ENCODE measurements at places on chromosomes 11 and 22. TPM values are rescaled to one million over a fixed set of nuclear protein-coding genes. Genes with fewer than 3 reads are reported as not detected.

The HNRNPUL2 gene
- total RNA-seq = 38.5 TPM

The OR52H1 gene
- not detected for total RNA-seq

The LSP1 gene
- 143 TPM for total RNA-seq

The MRPL17 gene
- 26.6 TPM for total RNA-seq

The CYTH4 gene
- total RNA-seq = 48.4 TPM

The OR10D3 gene
- total RNA-seq = not detected

The SLC22A12 gene
- total RNA-seq = not detected
